NCI-H345 (cell line): ENCODE measurements at places on chromosomes 4 and X.

- DNase-seq: no peak
These were observed 29.2 kb upstream of the FGFBP2 start for GRCh38 chr4:15992167-15992485.

DNA sequence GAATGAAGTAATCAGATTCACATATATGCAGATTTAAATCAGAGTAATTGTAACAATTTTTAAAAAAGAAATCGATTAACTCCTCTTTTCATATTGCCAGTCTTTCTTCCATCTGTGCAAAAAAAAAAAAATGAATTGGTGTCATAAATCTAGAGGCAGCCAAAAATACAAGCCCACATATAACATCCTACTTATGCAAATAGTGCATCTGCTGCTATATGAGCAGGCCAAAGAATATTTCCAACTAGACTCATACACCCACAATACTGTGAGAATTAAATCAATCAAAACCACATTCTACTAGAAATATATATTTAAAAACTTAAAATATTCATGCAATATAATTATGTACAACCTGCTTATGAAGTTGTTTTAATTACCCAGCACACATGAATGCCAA is 298.1 kb upstream of the TRAM1L1 start:
- DNase-seq: no peak

GRCh38 chr4:142683997-142684396 is 162.1 kb downstream of the INPP4B start:
- no peak for DNase-seq

- no peak for DNase-seq
These were observed 67.1 kb downstream of the DCLK2 start for GRCh38 chr4:150145090-150145945.

DNA sequence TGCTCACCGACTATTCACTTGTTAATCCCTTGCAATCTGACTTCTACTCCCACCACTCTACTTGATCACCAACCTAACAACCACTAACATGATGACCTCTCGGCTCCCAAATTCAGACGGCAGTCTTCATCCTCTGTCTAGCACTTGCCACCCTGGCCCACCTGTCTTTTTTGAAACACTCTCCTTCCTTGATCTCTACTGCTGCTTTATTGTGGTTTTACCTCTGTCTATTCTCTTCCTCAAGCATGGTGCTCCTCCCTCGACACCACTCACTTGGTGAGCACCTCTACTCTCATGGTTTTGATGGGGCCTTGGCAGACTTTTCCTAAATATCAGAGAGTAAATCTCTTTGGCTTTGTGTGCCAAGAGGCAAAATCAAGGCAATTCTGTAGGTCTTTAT is 21.7 kb upstream of the CXCR3 start:
- no peak for DNase-seq

DNA sequence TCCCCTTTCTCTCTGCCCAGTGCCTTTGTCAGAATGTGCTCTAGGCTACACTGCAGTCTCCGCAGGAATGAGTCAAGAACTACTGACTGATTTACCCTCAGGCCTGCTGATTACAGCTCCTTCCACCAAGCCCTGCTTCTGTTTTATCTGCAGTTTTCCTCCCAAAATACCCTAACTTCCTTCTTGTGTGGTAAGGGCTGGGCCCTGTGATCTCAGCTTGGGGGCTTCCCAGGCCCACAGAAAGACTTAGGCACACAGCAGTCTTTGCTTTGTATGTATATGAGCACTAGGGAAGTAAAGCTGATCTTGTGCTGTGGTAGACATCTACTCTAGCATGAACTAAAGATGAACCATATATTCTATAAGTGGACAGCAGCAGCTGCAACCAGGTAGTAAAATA is 18.8 kb downstream of the PAK3 start:
- no peak for DNase-seq
